Stimulated activated CD4-positive, alpha-beta T cell treated with anti-CD3 and anti-CD28 coated beads, Interleukin-1b, Interleukin-23, amount 100 ng/mL, for 1 hour (primary cell): ENCODE measurements at places on chromosomes 16 and 17.
A peak's percentile ranks its signal among the peaks of the same experiment; 100 is the strongest.

DNA sequence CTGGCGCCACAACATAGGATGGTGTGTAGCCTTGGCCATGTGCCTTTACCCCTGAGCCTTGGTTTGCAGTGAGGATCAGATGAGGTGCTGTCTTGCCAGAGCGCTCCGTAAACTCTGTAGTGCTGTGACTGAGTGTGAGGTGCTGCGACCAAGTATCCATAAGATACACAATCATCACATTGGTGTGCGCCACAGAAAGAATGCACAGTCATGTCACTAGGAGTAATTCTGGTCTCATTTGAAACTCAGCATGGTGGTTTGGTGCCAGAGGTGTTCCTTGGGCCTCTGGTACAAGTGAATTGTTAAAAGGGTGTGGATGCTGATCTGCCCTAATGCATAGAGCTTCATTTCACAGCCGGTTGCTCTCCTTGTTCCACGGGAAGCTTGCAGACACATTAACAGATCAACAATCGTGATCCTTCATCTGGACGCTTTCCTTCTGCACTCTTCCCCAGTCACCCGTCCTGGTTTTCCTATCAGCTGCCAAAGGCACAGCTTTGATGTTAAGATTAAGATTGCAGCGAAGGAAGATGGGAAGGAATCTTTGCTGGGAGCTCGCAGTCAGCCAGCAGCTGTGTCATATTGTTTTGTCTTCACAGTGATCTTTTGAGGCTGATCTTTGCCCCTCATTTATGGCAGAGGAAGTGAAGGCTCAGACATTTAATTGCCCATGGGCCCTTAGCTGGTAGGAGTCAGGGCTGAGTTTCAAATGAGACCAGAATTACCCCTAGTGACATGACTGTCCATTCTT, 79.1 kb downstream of the KSR1 start:
- DNase-seq, result no peak

GRCh38 chr17:27356091-27356705, 62.3 kb downstream of the WSB1 start:
- DNase-seq, result no peak

DNA sequence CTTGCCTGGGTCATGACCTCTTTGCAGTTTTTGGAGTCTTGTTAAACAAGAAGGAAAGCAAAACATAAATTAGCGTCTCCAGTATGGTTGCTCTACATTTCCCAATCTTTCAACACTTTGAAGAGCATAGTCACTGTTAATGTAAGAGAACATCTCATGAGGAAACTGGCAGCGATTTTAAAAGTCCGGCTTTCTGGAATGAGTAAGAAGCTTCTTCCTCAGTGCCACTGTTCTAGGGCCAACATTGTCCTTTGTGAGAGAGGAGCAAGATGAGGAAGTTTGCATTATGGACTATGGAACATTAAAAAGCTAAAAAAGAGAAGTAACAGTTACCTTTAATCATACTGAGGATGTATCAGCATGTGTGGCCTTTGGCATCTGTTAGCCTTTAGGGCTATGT, 73.1 kb downstream of the WNT3 start:
- no peak for DNase-seq

DNA sequence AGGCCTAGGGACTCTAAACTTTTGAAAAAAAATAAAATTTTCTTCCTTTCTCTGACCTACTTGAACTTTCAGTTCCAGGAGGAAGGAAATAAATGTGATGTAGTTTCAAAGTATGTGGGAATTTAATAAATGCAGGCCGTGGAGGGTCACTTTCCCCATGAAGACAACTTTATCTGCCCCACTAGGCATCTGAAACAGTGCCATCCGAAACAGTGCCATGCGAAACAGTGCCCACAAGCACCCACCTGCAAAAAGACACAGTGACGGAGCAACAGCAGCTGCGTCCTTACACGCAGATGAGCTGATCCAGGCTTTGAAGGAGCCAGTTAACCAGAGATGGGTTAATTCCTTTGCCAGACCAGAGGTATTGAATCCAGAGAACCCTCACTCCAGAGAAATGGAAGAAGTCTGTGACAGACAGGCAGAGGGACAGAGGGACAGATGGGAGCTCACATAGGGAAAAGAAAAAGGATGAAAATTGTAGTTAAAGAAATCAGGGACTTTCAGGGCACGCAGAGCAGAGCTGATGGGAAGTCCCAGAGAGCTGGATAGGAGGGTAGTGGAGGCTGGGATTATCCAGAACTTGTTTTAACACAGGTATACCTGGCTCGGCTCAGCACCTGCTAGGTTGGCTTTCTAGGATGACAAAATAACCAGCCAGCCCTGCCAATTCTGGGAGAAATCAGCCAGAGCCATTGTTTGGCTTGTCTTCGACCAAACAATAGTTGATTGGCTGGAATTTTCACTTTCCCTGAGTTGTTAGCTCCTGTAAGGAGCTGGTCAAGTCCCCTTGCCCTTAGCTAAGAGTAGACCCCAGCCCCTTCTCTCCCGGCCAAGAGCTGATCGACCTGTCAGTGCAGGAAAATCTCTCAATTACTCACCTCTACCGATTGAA, 17.1 kb upstream of the HOXB13 start:
- no peak for DNase-seq

GRCh38 chr16:3190949-3191353, 2.9 kb downstream of the OR1F1 start:
- no peak for DNase-seq

- no peak for DNase-seq
Observed at GRCh38 chr16:23847948-23848347, 12.2 kb downstream of the PRKCB start.

DNA sequence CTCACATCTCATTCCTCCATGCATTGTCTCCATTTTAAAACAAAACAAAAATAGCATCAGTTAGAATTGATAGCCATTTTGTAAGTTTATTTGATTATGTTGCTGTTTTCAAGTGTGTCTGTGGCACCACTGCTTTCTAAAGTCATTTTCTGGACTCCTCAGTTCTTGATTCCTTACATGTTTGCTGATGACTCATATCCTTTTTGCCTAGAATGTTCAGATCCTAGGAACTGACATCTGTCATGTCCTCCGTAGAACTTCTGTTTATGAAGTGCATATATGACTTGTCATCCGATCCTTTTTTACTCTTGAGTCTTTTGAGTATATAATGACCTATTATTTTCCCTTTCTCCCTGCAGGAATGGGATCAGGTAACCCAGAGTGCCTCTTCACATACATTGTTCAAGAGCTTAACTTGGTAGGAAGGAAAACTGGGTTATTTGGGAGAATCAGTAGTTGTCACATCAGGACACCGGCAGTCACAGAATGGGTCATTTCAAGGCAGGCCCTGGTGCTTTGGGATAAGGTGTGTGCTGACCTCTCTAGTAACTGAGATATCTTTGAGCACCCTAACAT, 69.2 kb downstream of the MAP2K4 start:
- DNase-seq, result no peak

- no peak for DNase-seq
Observed at GRCh38 chr17:11094331-11094730, 146.7 kb upstream of the SHISA6 start.

GRCh38 chr16:72021043-72021442, 12.5 kb downstream of the DHODH start:
- DNase-seq, result no peak

- no peak for DNase-seq
Observed at GRCh38 chr16:47562366-47562765, 101.2 kb downstream of the PHKB start.

- peak; percentile 2 for DNase-seq
Observed at GRCh38 chr16:19601083-19601976, 45.8 kb downstream of the VPS35L start.

DNA sequence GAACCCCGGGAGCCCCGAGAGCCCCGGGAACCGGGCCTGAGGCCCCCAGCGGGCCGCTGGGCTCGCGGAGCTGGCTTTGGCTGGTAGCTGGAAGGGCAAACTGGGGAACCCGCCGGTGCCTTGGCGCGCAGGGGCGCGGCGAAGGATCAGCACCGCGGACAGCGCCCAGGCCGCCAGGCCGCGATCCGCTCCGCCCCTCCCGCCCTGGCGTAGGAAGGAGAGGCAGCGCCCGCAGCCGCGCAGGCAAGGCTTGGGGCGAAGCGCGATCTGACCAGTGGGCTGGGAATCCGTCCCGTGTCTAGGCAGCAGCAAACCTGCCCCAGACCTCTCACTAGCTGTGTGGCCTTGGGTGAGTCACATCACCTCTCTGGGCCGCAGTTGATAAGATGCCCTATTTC, 331 bp upstream of the CCDC92B start:
- DNase-seq, result peak; percentile 36

GRCh38 chr17:9576521-9577372, at the start of gene CFAP52:
Gene CFAP52 (plus strand): TSS chr17:9576642. CDS start chr17:9576696, 54 bp downstream.
- peak; percentile 69 for DNase-seq

- DNase-seq, result no peak
Observed at GRCh38 chr17:46117117-46117516, 76.1 kb downstream of the KANSL1 start.

- no peak for DNase-seq
Observed at GRCh38 chr16:11793840-11794239, 3.2 kb downstream of the ZC3H7A start.

GRCh38 chr17:78665387-78665951, 88.3 kb upstream of the DNAH17 start:
- DNase-seq, result no peak
